ENCODE measurements at places on chromosomes 2 and 18. TPM values are rescaled to one million over a fixed set of nuclear protein-coding genes. Genes with fewer than 3 reads are reported as not detected.

Gene OSBPL6
- 1.5 TPM for total RNA-seq

Gene CCDC85A
- not detected for total RNA-seq

Gene FRZB
- total RNA-seq: not detected

Gene DCDC2C
- not detected for total RNA-seq

Gene ERFE
- total RNA-seq: not detected

Gene SCN9A
- 0.07 TPM for total RNA-seq

Gene TMEM163
- total RNA-seq: 0.21 TPM

Gene TTN
- total RNA-seq: 1.7 TPM

Gene TCF7L1
- total RNA-seq: not detected

Gene SCN2A
- not detected for total RNA-seq

Gene CFLAR
- 480 TPM for total RNA-seq

Gene PLB1
- total RNA-seq: 0.75 TPM

Gene SPRED2
- 8.5 TPM for total RNA-seq

Gene MBD1
- total RNA-seq: 95.2 TPM

Gene RETSAT
- total RNA-seq: 25.9 TPM
